Mesendoderm (in vitro differentiated cells): ENCODE measurements at places on chromosomes 5 and 9.

DNA sequence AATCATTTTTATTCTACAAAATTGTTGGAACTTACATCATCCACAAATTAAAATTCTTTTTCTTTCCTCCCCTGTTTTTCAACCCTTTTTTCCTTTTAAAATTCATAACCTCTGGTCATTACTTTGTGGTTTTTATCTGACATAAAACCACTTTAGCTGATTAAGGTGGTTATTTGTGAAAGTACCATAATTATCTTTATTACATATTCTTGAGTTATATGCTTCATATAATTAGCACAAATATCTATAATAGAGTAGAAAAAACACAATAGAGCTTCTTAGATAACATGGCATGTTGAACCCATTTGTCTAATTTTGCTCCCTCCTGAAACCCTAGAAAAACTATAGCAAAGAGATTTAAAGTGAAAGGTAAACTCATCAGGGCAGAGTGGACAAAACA, 22.9 kb upstream of the PPIC start:
- DNase-seq, result no peak

DNA sequence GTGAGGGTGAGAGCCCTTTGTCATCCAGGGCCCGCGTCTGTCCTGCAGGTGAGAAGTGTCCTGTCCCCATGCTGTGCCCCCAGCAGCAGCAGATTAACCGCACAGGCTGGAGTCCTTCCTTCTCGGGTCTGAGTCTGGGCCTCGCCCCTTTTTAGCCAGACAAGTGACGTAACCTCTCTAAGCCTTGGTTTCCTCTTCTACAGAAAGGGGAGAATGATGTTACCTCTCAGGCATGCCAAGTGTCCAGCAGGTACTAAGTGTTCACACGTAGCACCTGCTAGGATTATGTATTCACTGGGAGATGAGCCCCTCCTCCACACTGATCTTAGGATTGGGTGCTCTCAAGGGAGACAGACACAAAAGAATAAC, 6.9 kb downstream of the NEURL1B start:
- DNase-seq, result peak; percentile 87

GRCh38 chr5:147339313-147339712, 104.5 kb downstream of the STK32A start:
- no peak for DNase-seq

DNA sequence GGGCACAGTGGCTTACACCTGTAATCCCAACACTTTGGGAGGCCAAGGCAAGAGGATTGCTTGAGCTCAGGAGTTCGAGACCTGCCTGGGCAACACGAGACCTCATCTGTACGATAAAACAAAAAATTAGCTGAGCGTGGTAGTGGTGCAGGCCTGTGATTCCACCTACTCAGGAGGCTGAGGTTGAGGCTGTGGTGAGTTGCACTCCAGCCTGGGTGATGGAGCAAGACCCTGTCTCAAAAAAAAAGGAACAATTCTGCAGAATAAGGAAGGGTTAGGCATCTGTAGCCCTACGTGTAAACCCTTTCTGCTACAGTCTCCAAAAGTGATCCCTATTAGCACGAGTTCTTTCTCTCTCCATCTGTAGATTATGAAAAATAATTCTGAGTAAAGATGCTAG, 19.9 kb downstream of the CDC26 start:
- no peak for DNase-seq

GRCh38 chr9:88694625-88695024, 159.6 kb downstream of the NXNL2 start:
- DNase-seq, result no peak

DNA sequence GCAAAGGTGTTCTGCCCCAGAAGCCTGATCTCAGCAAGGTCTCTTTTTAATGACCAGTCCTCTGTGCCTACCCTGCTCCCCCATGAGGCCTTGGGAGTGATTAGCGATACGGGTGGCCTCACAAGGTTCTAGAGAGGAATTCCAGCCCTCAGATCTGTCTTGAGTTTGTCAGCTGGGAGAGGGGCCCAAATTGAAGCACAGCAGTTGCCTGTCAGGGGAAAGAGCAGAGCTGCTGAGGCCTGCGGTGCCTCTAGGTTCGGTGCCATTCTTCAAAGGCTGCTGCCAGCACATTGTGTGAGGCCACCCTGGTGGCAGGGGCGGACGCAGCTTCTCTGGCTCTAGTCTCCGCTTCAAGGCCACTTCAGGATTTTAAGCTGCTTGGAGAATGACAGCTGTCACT, 85.7 kb upstream of the GRIA1 start:
- DNase-seq, result peak; percentile 55

- no peak for DNase-seq
Measured at GRCh38 chr5:96408210-96408777, 24.8 kb downstream of the PCSK1 start.

GRCh38 chr9:2281031-2281802, 266.1 kb downstream of the SMARCA2 start:
- DNase-seq, result peak; percentile 99

DNA sequence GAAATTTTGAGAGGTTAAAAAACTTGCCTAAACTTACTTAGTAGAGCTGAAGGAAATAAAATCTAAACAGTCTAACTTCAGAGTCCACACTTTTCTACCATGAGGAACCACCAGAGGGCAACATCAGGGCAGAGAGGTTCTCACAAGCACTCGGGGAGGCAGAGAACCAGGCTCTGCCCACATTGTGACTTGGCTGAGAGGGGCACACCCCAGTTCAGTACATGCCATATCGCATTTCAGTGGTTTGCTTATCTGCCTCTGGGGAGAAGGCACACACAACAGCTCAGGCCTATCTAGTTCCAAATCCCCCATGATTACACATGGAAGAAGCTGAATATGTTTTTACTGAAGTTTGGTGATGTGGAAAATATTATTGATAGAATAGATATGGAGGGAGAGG, 49.2 kb downstream of the EQTN start:
- peak; percentile 64 for DNase-seq

DNA sequence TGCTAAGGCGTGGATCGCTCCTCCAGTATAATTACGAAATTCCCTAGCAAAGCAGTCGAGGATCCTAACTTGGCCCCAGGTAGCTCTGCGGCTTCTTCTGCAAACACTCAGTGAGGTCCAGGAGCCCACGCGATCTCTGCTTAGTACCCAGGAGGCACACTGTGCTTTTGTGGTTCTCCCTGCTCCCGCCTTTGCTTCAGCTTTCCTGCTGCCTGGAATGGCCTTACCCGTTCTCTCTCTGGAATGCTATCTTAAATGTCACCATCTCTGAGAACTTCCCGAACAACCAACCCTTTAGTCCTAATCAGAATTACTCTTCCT, 639 bp downstream of the INVS start:
- no peak for DNase-seq

DNA sequence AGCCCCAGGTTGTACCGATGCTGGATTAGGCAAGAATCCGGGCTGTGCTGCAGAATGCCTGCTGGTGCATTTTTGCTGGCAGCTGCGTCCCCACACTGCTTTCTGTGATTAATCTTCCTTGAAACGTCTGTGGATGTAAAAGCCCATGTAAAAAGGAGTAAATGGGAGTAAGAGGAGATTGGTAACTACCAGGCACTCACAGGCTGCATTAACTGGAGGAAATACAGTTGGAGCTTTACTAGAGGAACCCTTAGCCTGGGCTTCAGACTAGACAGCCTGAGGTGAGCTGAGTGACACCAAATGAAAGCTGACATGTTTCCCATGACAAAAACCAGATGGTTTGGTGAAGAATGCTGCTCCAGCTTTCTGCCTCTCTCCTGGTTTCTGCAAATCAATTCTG, 190.4 kb upstream of the GAS1 start:
- no peak for DNase-seq

- DNase-seq, result peak; percentile 96
Measured at GRCh38 chr9:4334410-4334813, 34.5 kb upstream of the GLIS3 start.

DNA sequence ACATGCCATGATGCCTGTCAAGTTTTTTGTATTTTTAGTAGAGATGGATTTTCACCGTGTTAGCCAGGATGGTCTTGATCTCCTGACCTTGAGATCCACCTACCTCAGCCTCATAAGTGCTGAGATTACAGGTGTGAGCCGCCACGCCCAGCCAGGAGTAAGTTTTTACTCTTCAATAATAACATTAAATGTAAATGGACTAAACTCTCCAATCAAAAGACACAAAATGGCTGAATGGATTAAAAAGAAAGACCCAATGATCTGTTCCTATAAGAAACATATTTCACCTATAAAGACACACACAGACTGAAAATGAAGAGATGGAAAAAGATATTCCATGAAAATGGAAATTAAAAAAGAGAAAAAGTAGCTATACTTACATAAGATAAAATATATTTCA, 37.2 kb upstream of the ISOC1 start:
- no peak for DNase-seq

- no peak for DNase-seq
Measured at GRCh38 chr5:14998491-14998890, 126.9 kb upstream of the ANKH start.

DNA sequence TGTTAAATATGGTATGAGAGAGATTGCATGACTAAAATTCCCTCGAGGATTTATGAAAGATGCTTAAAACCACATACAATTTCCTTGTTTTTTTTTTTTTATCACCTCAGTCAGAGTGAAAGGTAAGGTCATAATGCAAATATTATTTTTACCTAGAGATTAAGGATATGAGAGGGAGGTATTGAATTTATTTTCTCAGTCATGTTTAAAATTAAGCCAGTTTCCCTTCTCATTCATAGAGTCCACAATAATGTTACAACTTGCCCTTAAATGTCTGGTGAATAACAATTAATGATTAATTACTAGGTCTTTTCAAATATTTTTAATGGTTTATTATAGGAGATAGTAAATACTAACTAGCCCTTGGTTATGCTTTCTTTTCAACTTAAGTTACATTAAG, 144.9 kb upstream of the HAPLN1 start:
- DNase-seq, result no peak

DNA sequence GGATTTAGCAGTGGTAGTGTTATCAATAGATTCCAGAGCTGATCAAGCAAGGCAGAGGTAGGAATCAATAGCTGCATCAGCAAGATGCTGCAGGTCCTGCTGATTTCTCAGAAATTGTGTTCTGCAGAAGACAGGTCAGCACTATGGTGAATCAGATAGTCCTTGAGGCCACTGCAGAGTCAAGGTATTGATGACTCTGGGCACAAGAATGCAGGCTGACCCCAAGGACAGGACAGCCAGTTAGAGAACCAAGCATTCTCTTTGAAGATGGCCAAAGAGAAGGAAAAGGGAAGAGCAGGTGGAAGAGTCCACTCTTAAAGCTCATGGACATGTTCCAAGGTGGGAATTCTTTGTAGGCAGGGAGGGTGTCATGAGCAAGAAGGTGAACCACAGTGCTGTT, 28.0 kb downstream of the PRUNE2 start:
- DNase-seq, result no peak

- no peak for DNase-seq
Measured at GRCh38 chr5:79938468-79938867, 52.6 kb downstream of the MTX3 start.

GRCh38 chr9:109996936-109997580, 210.9 kb downstream of the C9orf152 start:
- no peak for DNase-seq

GRCh38 chr9:22217254-22217653, 208.1 kb upstream of the CDKN2B start:
- DNase-seq, result no peak

GRCh38 chr9:113695440-113695851, 180.7 kb upstream of the ZNF618 start:
- no peak for DNase-seq

DNA sequence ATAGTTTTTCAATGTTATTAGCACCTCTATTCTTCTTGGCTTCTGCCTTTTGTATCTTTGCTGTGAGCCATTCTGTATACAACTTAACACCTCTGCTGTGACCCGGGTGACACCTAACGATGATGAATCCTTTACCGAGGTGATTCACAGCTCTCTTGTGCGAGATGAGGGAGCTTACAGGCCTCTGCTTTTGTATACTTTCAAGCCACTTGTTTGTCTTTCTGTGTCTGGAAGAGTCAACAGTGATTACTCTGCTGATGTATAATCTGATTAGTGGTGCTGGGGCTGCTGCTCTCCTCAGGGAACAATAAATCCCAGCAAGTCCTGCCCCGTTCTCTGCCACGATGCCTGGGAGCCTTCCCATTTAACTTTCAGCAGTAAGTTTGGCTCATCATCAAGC, 442.9 kb upstream of the SGCD start:
- DNase-seq, result peak; percentile 87

GRCh38 chr5:129392681-129393080, 67.4 kb upstream of the ADAMTS19 start:
- no peak for DNase-seq

DNA sequence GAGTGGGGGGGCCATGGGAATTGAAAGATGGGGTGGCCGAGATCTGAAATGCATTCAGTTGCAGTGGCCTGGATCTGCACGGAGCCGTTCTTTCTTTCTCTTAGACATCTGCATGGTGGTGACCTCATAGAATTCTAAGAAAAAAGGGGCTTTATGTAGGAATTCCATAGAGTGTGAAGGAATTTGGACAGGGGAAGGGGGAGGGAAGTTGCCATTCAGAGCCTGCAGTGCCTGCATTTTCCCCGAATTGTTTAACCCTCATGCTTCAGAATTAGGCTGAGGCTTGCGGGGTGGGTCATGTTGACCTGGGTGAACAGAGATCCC, 4.9 kb downstream of the NEK6 start:
- DNase-seq, result peak; percentile 72

- no peak for DNase-seq
Measured at GRCh38 chr5:131285703-131286399, 22.0 kb downstream of the CDC42SE2 start.

DNA sequence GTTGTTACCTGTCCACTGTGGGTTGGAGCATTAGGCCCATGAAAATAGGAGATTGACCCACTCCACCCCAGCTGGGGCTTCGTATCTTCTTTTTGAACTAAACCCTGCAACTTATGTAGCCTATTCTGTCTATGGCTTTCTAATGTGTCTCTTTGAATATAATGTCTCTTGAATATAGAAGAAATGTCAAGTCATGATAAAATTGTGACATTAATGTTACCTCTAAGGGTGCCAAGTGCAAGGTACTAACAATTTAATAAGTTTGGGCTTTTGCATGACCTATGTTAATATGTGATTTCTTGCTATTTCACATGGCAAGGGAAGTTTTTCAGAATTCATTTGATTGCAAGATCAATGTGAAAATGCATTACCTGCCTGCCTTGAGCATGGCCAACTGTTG, 40.4 kb upstream of the PUM3 start:
- no peak for DNase-seq

GRCh38 chr5:77852514-77853352, 76.6 kb upstream of the TBCA start:
- peak; percentile 73 for DNase-seq

GRCh38 chr9:11417782-11418181, 805.0 kb upstream of the PTPRD start:
- DNase-seq, result no peak

DNA sequence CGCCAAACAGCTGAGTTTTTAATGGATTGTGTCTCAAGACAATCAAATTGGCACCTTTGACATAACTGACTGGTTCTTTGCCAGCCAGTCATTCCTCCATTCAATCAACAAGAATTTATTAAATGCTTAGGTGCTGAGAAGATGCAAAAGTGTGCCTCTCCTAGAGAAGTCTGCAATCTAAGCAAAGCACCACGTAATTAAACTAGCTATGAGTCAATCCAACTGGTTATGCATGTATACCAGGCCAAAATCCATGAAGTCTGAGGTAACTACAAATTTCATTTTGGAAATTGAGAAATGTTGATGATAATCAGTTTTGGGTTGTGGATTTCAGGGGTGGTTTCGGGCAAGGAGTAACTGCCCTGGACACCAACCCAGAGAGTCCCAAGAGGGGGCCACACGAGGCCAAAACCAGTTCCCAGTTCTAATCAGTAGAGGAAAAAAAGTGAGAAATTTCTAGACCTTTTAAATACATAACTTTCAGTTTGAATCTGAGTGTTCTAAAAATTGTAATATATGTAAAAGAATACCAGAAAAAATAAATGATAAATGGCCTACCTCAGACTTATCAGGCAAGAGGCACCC, 92.6 kb downstream of the EFNA5 start:
- DNase-seq, result no peak
